ENCODE measurements at places on chromosomes 16 and 17. TPM values are rescaled to one million over a fixed set of nuclear protein-coding genes. Genes with fewer than 3 reads are reported as not detected.

GRCh38 chr16:60061396-60061795 is 1327.3 kb upstream of the GOT2 start:
- no peak for DNase-seq

GRCh38 chr16:84851192-84852127 is 31.7 kb downstream of the CRISPLD2 start:
- peak; percentile 33 for DNase-seq

DNA sequence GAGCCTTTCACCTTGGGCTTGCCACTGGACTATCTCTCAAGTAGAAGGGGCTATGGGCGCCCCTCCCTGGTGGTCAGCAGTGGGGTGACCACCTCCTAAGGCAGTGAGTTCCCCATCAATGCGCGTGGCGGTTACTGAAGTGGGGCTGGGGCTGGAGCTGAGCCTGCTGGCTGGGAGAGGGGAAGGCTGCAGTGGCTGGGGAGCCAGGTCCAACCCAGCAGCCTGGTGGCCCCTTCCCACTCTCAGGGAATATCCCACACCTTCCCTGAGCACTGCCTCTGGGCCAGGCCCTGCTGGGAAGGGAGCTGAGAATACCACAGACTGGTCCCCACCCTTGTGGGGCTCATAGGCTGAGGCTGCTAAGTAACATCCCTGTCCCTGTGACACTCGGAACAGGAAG is 19.8 kb upstream of the MPRIP start:
- no peak for DNase-seq

DNA sequence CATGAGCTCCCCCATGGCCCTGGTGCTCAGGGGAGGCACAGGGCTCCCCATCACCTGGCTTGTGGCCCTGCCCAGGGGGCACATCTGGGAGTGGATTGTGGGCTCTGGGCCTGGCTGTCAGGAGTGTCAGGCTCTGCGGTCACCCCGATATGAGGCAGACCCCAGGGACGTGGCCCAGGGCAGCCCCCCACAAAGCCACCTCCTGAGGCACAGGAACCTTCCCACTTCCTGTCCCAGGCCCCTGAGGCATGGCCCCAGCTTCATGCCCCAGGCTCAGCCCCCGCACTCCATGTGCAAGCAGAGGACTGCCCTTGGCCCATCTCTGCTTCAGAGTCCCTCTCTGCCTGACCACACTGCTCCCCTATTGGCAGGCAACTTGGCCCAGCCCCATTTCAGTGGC is 160.3 kb downstream of the PCTP start:
- no peak for DNase-seq

DNA sequence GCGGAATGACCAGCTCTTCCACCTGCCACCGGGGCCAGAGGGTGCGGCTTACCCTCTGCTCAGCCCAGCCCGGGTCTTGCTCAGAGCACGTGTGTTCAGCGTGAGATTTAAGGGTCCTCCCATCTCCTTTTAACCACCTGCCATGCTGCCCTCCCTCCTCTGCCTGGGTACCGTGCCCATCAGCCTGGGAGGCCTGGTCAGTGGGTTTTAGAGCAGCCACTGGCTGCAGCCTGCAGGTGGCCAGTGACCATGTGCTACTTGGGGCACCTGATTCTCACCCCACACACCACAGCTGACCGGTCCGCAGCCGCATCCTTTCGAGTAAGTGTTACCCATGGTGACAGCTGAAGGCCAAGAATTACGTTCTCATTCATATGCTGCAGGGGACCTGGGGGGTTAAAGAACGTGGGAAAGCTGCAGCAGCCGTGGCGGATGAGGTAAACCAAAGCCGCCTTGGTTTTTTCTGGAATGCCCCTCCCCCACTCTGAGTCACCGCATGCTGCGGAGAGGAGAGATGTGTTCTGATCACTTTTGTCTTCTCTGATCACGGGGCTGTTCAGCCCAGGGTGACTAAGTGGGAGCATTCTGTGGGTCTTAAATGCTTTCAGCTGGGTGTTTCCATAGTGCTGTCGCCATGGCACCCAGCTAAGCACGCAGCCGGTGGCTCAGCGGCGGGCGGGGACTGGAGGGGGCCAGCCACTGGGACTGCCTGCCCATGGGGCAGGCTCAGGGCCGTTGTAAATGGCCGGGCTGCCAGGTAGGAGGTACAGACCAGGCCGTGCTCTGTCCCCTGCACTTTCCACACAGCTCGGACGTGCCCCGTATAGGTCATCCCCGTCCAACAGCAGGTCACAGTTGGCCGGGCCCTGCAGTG is 59.8 kb downstream of the BAIAP2 start:
- DNase-seq: peak; percentile 36

DNA sequence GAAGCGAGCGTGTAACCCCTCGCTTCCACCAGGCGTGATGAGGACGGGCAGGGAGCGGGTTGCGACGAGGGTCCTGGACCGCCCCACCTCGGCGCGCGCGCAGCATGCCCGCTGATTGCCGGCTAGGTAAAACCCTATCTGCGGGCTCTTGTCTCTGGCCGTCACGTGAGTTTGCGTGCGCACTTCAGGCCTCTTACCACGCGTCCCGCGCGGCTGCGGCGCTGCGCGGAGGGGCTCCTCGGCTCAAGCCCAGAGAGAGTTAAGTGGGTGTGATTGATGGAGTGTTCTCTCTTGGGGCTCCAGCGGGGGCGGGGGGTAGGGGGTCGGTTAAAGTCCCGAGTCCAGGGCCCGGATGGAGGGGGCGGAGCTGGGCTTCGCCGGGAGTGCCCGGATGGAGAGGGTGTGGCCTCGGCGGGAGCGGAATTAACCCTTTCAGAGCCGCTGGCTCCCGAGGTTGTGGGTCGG is 7.9 kb downstream of the KDM6B start:
- DNase-seq: peak; percentile 94

RHBDL1 gene
- 2.6 TPM for total RNA-seq

- no peak for DNase-seq
Measured at GRCh38 chr17:2560658-2561057, 32.8 kb upstream of the PAFAH1B1 start.

DNA sequence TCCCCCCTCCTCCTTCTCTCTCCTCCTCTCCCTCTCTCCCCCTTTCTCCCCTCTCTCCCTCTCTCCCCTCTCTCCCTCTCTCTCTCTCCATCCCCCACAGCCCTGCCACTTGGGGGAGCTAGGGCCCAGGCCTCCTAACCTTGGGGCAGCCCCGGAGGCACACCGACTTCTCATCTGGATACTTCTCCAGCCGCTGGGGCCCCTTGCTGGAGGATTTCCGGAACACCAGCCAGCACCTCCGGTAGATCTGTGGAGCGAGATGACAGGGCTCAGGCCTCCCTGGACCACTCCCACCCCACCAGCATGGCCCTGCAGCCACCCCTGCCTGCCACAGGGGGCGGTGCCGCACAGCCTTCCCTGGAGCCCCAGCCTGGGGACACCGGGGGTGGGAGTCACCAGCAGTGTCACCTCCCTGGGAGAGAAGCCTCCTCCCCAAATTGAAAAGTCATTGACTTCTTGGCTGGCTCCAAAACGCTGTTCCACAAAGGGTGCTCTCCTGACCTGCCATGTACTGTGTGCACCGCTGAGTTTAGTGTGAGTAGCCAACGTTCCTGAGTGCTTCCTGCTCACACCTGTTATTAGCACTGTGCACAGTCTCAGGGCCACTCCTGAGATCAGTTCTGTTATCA is 10.5 kb downstream of the DOK4 start:
- DNase-seq: no peak

DNA sequence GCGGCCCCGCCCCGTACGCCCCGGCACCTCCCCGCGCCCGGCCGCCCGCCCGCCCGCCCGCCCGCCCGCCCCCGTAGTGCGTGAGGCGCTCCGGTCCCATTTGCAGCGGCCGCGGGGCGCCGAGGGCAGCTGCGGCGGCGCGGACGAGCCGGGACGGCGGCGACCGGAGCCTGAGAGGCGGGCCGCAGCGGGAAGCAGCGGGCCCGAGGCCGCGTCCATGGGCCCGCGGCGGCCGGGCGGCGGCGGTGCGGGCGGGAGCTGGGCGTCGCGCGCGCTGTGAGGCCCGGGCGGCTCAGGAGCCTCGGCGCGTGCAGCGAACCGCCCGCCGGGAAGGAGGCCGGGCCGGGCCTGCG is at the start of gene MPRIP:
TSS of gene MPRIP (plus strand) at position 74 of the 353 bp plus-strand sequence. CDS start 392 bp downstream, outside the sequence.
- DNase-seq: no peak

DNA sequence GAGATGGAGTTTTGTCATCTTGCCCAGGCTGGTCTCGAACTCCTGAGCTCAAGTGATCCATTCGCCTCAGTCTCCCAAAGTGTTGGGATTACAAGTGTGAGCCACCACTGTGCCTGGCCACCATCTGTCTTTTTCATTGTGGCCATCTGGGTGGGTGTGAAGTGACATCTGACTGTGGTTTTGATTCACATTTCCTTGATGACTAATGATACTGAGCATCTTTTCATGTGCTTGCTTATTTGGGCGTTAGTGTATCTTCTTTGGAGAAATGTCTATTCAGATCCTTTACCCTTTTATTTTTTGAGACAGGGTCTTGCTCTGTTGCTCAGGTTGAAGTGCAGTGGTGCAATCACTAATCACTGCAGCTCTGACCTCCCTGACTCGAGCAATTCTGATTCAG is 53.9 kb upstream of the ERN1 start:
- DNase-seq: no peak

GRCh38 chr17:12048843-12049473 is 28.3 kb downstream of the MAP2K4 start:
- no peak for DNase-seq

GALR2 gene
- not detected for total RNA-seq

- DNase-seq: no peak
Measured at GRCh38 chr17:21288571-21289017, 4.1 kb downstream of the MAP2K3 start.

BICDL2 gene
- total RNA-seq: not detected

MYH1 gene
- 0.09 TPM for total RNA-seq

GRCh38 chr16:56367764-56368163 is 57.6 kb downstream of the AMFR start:
- DNase-seq: no peak

OTOA gene
- total RNA-seq: 0.41 TPM

SOST gene
- not detected for total RNA-seq

TP53TG3F gene
- not detected for total RNA-seq
